GF-D8 (cell line): ENCODE measurements at places on chromosomes 4 and X.

DNA sequence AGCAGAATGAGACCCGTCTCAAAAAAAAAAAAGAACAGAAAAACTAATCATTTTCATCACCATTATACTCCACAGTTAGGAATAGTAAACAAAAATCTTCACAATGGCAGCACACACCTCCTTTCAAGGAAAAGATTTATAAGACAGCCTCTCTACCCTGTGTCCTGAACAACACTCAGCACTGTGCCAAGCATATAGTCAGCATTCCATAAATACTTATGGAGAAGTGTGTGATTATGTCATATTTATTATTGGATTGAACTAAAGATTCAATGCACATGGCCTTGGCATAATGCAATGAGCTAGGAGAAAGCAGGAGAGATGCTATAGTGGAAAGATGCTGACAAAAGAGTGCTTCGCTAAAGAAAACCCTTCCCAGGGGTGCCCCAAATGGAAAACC, 52.6 kb downstream of the FAM114A1 start:
- no peak for DNase-seq

DNA sequence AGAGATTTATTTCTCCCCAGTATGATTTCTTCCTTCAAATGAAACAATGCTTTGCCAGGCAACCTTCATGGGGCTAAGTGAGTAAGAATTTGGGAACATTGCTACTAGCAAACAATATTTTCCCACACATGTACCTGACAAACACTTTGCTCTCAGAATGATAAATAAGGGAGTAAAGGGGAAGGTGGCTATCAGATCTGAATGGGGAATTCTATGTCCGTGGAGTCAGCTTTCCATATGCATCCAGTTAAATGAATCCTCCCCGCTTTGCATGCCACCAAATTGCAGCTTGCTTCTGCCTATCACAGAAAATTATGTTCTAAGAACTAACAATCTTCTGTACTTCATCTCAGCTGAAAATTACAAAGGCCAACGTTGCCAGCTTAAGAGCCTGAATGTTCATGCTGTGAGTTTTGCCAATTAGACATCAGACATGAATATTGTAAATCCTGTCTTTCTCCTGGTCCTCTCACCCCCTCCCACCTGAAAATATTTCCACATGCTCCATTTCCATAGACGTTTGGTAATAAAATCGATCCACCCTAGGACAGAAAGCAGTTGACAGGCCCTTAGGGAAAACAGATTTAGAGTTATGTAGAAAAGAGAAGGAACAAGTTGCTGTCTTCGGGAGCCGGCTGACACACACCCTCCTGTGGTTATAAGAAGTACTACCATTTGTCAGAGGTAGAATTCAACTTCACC, 6.3 kb downstream of the MEPE start:
- DNase-seq, result no peak

GRCh38 chr4:155687380-155687982, 20.8 kb downstream of the GUCY1A1 start:
- no peak for DNase-seq

- no peak for DNase-seq
Measured at GRCh38 chrX:119672426-119672825, 20.5 kb downstream of the SEPTIN6 start.

- DNase-seq, result no peak
Measured at GRCh38 chr4:72567821-72568675, 973 bp downstream of the ADAMTS3 start.

DNA sequence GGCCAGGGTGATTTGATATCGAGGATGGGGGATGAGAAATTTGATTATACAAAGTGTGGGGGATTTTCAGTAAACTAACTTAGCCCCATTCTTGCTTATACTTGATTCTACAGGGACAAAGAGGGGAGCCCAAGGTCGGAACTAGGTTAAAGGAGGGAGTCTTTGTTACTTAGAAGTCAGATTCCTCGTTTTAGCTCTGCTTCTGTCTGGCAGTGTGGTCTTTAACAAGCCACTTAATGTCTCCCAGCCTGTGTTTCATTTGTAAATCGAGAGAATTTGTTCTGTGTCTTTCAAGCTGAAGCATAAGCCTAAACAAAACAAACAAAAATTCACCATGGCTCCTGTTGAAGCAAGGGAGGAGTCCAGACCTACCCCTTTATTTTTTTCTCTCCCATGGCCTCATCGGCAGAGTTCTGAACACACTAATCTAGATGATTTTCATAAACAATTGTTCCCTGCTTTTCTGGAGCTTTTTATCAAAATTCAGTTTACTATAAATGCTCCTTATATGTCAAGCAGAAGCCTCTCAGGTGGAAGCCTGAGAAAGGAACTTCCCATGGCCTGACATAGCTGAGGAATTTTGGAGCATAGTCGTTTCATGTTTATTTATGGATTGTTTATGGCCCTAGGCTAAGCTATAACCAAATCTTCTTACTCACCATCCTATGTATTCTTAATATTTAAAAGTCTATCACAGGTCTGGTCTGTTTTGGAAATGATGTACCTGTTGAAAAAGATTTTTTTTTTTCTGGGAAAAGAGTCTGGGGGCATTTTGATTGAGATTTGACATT, 62.6 kb upstream of the SYTL5 start:
- no peak for DNase-seq

DNA sequence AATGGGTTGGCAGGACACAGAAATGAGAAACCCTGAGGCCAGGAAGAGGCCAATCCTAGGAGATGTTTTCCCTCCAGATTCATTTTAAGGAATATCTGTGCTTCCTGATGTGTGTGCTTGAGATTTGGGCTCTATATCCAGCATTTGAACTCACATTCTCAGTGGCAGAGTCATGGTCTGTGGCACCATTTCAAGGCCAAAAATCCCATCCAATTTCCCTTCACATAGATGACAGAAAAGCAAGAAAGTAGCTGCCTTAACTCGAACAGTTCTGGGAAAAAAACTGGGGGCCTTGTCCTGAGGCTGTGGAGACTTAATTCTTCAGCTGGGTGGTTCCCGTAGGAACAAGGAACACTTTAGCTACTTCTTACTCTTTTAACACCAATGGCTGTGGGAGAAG, 27.4 kb downstream of the TAF7L start:
- no peak for DNase-seq

DNA sequence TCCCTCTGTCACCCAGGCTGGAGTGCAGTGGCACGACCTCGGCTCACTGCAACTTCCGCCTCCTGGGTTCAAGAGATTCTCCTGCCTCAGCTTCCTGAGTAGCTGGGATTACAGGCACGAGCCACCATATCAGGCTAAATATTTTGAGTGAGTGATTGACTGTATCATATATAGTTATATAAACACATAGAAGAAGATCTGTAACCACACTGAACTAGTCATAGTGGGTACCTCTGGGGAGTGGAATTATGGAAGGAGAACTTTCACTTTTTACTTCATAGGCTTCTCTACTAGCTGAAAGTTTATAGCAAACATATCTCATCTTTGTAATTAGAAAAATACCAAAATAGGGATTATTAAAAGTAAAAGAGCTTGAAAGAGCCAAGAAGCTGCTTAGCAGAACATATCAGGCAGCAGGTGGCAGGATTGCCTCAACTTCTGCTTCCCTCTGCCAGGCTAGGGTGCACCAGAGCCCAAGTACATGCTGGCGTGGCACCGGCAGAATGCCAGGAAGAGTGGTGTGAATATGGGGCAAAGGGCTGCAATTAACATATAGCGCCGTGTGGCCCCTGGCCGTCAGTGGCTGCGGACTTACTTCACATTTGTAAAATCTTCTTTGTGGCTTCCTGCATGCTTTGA, 39.5 kb upstream of the CD40LG start:
- peak; percentile 2 for DNase-seq

DNA sequence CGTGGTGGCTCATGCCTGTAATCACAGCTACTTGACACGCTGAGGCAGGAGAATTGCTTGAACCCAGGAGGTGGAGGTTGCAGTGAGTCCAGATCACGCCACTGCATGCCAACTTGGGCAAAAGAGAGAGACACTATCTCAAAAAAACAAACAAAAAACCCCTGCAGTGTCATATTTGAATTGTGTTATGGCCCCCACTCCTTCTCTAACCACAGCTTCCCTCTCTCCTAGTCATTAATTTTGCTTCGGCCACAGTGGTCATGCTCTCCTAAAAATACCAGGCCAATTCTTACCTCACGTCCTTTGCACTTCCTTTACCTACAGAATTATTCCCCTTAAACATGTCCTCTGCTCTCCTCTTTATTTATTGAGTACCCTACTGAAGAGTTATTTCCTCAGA, 206.1 kb downstream of the PPP3CA start:
- no peak for DNase-seq

DNA sequence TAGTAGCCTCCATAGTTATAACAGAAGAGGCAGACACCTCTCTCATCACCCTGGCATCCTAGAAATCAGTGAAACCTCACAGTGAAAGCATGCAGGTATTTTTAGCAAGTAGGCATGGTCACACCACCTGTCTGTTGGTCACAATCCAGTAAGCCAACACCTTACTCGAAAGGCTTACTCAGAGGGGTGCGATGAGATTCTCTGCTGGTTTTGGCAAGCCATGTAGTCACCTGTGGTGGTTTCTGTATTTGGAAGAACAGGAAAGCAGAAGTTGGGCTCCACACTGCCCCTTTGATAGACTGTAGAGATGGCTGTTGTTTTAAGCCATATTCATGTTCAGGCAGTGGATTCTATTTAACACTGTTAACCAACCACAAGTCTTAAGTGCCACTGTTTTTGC, 134.7 kb downstream of the DCLK2 start:
- no peak for DNase-seq
